ENCODE measurements at places on chromosomes 1 and 21.

GRCh38 chr1:25503551-25504426, 39.6 kb upstream of the LDLRAP1 start:
- peak; percentile 80 for ATAC-seq

GRCh38 chr1:101360506-101360905, 123.7 kb downstream of the S1PR1 start:
- ATAC-seq, result no peak

GRCh38 chr1:223411309-223411708, 18.1 kb downstream of the CCDC185 start:
- no peak for ATAC-seq

DNA sequence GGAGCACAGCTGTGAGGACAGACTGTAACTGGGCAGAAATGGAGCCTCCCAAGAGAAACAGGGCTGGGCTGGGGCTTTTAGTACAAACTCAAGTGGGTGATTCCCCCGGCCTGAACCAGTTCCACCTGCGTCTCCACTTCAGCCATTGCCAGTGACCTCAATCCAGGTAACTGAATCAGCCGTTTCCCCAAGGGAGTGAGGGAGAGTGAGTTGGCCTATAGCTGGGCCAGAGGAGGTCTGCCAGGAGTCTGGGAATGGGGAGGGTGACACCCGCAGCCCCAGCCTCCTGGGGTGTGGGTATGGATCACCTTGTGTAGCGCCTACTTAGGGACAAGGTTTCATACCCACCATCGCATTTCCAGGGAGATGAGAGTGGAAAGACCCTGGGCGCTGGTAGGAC, 8.5 kb downstream of the SLC26A9 start:
- no peak for ATAC-seq

- no peak for ATAC-seq
These were observed 86.8 kb downstream of the CAMK2N1 start for GRCh38 chr1:20399196-20399595.

DNA sequence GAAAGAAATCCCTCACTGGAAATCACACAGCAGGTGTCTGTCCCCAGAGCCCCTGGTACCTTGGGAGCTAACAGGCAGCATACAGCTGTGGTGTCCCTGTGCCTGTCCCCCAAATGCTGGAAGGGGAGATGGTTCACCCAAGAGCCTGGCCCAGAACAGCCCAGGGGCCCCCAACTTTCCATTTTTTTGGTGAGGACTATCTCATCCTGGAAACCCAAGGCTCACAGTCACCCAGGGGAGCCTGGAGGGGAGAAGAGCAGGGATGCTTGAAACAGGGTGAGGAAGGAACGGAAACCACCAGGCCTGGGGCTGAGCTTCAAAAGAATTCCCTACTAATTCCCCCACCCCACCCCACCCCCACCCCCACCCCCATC, 3.6 kb downstream of the SDC3 start:
- no peak for ATAC-seq

DNA sequence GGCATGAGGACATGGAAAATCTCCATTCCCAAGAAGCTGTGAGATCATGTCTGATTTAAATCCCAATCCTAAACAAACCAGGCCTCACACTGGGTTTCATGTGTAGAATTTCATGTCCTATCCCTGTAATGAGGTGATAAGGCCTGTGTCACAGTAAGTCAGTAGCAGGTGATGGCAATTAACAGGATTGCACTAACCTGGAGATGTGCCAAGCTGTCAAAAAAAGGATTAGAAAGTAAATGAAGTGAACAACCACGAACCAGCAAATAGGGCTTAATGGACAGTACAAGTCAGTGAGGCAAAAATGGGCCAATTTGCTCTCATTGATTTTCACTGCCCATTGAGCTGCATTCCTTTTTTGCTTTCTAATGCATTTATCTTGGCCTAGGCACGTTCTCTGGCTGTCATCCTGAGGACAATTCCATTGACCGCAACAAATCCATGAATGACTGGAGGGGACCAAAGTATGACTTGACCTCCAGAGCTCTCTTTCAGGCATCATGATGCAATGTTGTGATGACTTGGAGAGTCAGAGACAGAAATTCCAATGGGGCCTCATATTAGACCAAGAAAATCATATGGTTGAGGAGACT, 673.6 kb upstream of the ADGRL2 start:
- no peak for ATAC-seq

- ATAC-seq, result no peak
These were observed 133.3 kb upstream of the COA6 start for GRCh38 chr1:234239936-234240335.

DNA sequence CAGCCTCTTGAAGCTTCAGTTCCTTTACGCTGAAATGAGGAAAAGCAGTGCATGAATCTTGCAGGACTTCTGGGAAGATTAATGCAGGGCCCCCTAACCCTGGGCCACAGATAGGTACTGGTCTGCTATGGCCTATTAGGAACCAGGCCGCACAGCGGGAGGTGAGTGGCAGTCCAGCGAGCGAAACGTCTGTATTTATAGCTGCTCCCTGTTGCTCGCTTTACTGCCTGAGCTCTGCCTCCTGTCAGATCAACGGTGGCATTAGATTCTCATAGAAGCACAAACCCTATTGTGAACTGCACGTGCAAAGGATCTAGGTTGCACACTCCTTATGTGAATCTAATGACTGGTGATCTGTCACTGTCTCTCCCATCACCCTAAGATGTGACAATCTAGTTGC, 130.2 kb downstream of the CHRM3 start:
- ATAC-seq, result no peak

GRCh38 chr1:176696109-176696508, 233.1 kb downstream of the PAPPA2 start:
- no peak for ATAC-seq

DNA sequence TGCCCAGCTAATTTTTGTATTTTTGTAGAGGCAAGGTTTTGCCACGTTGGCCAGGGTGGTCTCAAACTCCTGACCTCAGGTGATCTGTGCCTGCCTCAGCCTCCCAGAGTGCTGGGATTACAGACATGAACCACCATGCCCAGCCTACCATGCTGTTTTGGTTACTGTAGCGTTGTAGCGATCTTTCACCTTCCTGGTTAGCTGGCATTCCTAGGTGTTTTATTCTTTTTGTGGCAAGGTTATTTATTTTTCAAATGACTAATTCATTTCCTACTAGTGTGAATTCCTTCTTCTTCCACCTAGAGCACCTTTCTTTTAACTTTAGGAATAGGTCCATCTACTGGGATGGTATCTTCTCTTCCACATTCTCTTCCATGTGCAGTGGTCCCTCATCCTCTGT, 29.3 kb downstream of the TMEM200B start:
- no peak for ATAC-seq

GRCh38 chr1:35615440-35615839, 25.9 kb downstream of the PSMB2 start:
- no peak for ATAC-seq

GRCh38 chr1:64864018-64864940, 102.1 kb downstream of the JAK1 start:
- peak; percentile 79 for ATAC-seq

GRCh38 chr1:225823811-225824261, 13.9 kb downstream of the EPHX1 start:
- ATAC-seq, result no peak

- no peak for ATAC-seq
These were observed 14.1 kb downstream of the TTC3 start for GRCh38 chr21:37087188-37087587.

DNA sequence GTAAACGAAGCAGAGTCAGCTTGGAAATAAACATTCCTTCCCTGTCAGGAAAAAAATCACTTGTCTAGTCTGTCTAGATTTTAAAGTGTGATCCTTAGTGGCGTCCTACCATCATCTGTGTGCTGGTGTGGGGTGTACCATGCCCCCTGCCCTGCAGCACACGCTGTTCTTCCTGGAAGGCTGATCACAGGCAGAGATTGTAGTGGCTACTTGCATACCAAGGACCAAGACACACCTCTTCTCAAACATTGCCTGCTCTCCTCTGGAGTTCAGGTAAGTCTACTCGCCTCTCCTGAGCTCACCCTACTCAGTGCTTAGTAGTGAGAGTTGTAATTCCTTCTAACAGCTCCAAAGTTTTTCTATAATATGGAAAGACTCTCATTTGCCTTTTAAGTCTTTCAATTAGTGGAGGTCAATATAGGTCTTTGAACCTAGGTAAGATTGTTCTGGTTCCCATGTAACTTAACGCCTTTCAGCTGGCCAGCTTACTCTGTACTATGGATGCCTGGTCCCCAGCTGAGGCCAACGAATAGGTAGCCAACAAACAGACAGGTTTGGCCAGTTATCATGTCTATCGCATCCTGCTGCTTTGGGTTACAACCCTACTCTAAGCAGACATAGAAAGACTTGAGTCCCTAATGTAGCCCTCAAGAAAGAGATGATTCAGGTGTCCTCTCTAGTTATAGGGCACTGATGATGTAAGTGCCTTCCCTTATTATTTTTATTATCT, 55.4 kb downstream of the XCL1 start:
- no peak for ATAC-seq

DNA sequence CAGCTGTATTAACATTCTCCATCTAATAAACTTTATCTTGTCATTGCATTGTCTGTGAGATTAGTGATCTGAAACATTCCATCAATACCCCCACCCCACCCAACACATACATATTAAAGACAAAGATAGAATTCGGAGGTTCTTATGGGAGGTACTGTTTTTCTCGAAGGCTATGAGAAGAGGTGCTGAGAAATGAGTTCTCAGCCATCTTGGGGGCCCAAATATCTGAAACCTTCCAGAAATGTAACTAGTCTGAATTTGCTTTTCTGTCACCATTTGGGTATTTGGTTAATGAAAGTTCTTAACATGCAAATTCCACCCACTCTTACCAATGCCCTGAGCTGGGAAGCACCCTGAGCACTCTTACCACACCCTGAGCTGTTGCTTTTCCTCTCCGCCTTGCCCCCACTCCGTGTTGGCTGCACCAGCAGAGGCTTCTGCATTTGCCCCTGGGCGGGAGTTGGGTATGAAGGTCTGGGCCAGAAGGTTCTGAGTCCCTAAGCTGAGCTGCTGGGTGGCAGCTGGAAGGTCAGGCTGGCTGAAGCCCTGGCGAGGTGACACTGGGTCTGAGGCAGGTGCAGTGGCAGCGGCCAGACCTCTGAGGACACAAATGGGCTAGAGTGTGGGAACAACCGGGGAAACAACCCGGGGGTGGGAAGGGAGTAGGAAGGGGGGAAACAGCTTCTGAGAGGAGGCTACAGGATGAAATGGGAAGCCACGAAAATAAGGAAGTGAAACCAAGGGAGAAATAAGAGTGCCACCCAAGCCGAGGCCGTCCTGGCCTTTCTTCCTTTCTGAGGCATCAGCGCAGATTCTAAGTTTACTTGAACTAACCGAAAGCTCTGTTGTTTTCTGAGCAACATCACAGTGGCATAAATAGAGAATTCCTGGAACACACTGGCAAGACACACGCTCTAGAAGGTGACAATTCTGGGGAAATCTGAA, 26.3 kb upstream of the IER5 start:
- ATAC-seq, result peak; percentile 70

Measured in activated CD4-positive, CD25-positive, alpha-beta regulatory T cell treated with anti-CD3 and anti-CD28 coated beads, Interleukin-2, amount 50 U/mL, for 24 hours (primary cell).